ENCODE measurements at places on chromosomes 6 and 20.

- DNase-seq: no peak
Measured at GRCh38 chr6:113481910-113482309, 375.2 kb upstream of the MARCKS start.

GRCh38 chr20:35001596-35002362 lies 46.1 kb downstream of the MYH7B start:
- no peak for DNase-seq

- DNase-seq: no peak
Measured at GRCh38 chr6:63764318-63764916, 128.8 kb downstream of the PHF3 start.

GRCh38 chr6:128305976-128306375 lies 214.4 kb downstream of the PTPRK start:
- no peak for DNase-seq
